ENCODE measurements at places on chromosomes 5 and 9. TPM values are rescaled to one million over a fixed set of nuclear protein-coding genes. Genes with fewer than 3 reads are reported as not detected.

GRCh38 chr9:112771359-112772214 is 21.0 kb downstream of the SNX30 start:
- H3K27ac ChIP-seq = no peak overlapping the region
- peaks cover 20% of the 10 kb centered on the region for H3K4me1 ChIP-seq

GRCh38 chr9:116464987-116465571 is 222.0 kb upstream of the TRIM32 start:
- no peak overlapping the region for H3K4me3 ChIP-seq
- no peaks in the 10 kb centered on the region for H3K4me1 ChIP-seq
- H3K27me3 ChIP-seq = no peaks in the 10 kb centered on the region
- H3K36me3 ChIP-seq = no peaks in the 10 kb centered on the region

GRCh38 chr9:109440117-109440515 is 58.0 kb downstream of the PTPN3 start:
- no peak overlapping the region for H3K27ac ChIP-seq
- no peak overlapping the region for H3K4me3 ChIP-seq

DNA sequence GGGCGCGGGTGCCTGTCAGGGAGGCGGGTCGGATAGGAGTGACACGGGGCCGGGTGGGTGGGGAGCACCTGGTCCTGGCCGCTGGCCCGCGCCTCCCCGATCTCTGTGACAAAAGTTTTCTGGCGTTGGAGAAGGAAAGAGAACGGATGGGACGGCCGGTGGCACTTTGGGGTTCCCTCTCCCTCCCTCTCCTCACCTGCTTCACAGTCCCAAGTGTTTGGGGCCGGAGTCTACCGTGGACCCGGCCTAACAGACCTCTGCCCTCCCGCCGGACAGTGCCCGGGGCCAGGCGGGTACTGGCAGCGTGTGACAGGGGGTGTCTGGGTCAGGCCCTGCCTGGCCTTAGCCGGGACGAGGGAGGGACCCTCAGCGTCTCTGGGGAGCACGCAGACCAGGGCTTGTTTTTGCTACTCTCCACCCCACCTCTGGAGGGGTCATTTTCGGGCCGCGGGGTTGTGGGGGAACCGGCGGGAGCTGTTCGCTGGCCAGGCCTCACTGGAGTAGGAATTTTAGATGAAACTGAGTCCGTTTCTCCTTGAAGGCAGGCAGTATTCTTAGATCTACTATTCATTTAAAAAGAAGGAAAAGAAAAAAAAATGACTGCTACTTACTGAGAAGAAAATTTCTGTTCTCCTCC is 1.7 kb downstream of the PRDM6 start:
- no peak for DNase-seq
- no peak overlapping the region for H3K4me3 ChIP-seq
- peaks cover 30% of the 10 kb centered on the region for H3K27me3 ChIP-seq
- peaks cover 7% of the 10 kb centered on the region for H3K4me1 ChIP-seq
- H3K36me3 ChIP-seq = no peaks in the 10 kb centered on the region

DNA sequence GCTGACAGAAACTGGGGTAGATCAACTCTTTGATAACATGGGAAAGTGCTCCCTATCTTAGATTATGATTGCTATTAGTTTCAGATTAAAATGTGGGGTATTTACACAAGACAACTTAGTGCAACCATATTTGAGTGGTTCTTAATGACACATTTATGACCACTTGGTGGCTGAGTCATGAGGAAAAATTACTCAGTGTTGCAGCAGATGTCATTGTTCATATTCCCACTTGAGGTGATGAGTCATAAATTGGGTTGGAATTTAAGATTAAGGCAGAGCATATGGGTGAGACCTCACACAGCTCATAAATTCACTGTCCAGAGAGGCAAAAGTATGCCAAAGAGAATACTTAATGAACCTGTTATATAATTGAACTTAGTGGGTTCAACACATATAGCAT is 408.3 kb downstream of the DMRT2 start:
- H3K36me3 ChIP-seq = no peaks in the 10 kb centered on the region
- DNase-seq = no peak
- H3K27me3 ChIP-seq = no peaks in the 10 kb centered on the region
- no peak overlapping the region for H3K27ac ChIP-seq
- H3K4me3 ChIP-seq = no peak overlapping the region

DNA sequence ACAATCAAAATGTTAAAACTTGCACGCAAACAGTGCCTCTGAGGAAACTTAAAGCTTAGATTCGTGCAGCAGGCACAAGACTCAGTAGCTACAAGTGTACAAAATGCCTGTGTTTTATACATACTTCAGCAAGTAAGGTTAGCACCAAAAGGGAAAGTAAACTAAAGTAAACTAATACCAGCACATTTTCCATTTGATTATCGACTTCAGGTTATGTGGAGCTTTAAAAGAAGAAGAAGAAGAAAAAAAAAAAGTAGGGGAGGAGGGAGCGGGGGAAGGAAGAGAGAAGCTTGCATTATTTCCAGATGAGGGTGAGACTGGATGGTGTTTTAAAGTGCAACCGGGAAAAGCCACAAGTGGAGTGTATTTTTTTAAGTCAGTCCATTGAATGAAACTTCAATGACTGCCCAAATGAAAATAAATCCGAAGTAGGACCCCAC is 596 bp upstream of the ADAMTS6 start:
- H3K4me3 ChIP-seq = peak overlapping the region; percentile 63
- H3K4me1 ChIP-seq = peaks cover 27% of the 10 kb centered on the region
- H3K27me3 ChIP-seq = peaks cover 10% of the 10 kb centered on the region
- H3K27ac ChIP-seq = peak overlapping the region; percentile 62
- no peaks in the 10 kb centered on the region for H3K36me3 ChIP-seq

GRCh38 chr9:105864248-105864898 is 170.0 kb downstream of the TMEM38B start:
- peaks cover 4% of the 10 kb centered on the region for H3K4me1 ChIP-seq
- no peak overlapping the region for H3K4me3 ChIP-seq
- no peak overlapping the region for H3K27ac ChIP-seq

DNA sequence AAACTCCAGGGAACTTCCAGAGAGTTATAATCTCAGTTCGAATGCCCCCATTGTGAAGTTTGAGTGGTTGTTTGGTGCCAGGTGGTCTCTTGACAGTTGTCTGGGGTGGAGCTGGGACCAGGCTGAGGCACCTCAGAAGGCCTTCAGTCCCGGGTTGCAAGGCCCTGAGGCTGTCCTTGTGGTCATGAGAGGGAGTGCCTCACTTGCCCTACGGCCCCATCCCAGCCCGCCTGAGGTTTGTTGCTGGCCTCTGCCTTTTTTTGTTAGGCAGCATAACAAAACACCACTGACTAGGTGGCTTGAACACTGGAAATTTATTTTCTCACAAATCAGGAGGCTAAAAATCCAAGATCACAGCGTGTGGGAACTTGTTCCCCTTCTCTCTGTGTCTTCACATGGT is 73.0 kb upstream of the PAPPA start:
- H3K27me3 ChIP-seq = no peaks in the 10 kb centered on the region
- no peak for DNase-seq
- H3K4me3 ChIP-seq = no peak overlapping the region
- no peak overlapping the region for H3K27ac ChIP-seq

- H3K36me3 ChIP-seq = no peaks in the 10 kb centered on the region
- H3K27me3 ChIP-seq = no peaks in the 10 kb centered on the region
- no peak overlapping the region for H3K4me3 ChIP-seq
- no peak overlapping the region for H3K27ac ChIP-seq
- no peak for DNase-seq
Measured at GRCh38 chr9:112556497-112557442, 70.1 kb downstream of the KIAA1958 start.

DNA sequence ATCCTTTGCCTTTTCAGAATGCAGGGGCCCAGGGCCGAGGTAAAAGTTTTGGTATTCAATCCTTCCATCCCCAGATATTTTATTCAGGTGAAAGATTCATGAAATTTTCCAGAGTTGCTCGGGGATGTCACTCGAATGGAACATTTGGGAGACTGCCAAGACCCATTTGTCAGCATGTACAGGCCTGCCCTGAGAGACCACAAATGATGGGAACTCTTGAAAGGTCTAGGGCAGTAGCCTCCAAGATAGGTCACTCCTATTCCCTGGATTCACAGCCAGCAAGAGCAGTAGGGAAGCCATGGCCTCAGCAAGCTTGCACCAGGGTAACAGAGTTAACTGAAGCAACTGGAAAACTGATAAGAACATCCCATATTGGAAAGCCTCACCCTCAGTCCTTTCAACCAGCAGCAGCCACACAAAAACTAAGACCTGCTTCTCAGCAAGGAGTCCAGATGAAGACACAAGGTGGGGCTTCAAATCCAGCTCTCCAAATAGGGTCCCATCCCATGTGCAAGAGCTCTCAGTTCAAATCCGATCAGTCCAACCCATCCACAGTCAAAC is 12.5 kb downstream of the CARD6 start:
- no peaks in the 10 kb centered on the region for H3K27me3 ChIP-seq
- H3K4me3 ChIP-seq = no peak overlapping the region
- H3K27ac ChIP-seq = no peak overlapping the region
- no peaks in the 10 kb centered on the region for H3K36me3 ChIP-seq
- no peak for DNase-seq

The CTSV gene
- total RNA-seq = not detected

The ABO gene
- 0.29 TPM for total RNA-seq

The PALM2AKAP2 gene
- not detected for total RNA-seq

The ELOVL7 gene
- not detected for total RNA-seq

The CHSY3 gene
- total RNA-seq = not detected

The FBP2 gene
- total RNA-seq = not detected

All from CD4-positive, alpha-beta memory T cell (primary cell).